Natural killer cell (primary cell): ENCODE measurements at places on chromosomes 6 and 20.
A peak's percentile ranks its signal among the peaks of the same experiment; 100 is the strongest.

DNA sequence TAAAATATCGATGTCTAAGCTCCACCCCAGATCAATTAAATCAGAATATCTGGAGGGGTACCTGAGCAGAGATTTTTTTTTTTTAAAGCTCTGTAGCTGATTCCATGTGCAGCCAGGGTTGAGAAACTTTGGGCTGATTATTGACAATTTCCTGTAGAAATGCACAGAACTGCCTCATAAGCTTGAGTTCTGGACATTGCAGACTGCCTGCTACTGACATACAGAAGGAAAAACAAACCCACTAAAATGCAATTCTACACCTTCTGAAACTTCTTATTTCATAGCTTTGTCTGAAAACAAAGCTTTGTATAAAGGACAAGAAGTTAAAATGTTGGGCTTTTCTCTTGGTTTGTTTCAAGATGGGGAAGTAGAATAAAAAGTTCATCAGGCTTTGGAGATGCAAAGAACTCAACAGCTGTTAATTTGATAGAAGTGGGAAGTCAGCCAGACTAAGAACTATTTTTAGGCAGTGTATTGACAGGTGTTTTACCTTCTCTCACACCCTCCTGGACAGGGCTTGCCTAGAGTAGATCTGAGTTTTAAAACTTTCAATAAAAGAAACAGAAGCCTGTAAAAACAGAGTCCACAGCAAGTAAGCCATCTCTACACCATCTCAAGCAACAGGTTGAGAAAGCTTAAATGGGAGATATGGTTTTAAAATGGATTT, 147.7 kb downstream of the KCNQ5 start:
- DNase-seq = no peak

GRCh38 chr6:144653885-144654505, 368.9 kb downstream of the UTRN start:
- DNase-seq = no peak

DNA sequence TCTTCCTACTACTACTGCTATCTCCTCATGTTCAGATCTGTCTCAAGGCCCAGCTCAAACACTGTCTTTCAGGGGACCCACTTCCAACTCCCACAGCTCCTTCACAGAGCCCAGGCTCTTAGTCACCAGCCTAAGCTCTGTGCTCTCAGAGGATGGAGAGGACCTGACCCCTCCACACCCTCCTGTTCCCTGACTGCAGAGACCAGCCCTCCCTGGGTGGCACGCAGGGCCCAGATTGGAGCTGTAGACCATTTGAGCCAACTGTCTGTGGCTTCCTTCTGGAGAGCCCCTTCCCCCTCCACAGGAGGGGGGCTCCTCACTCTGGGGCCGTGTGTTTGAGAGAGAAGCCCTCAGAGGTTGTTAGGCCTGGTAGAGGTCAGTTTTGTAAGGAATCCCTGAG, 9.8 kb downstream of the SNPH start:
- no peak for DNase-seq

DNA sequence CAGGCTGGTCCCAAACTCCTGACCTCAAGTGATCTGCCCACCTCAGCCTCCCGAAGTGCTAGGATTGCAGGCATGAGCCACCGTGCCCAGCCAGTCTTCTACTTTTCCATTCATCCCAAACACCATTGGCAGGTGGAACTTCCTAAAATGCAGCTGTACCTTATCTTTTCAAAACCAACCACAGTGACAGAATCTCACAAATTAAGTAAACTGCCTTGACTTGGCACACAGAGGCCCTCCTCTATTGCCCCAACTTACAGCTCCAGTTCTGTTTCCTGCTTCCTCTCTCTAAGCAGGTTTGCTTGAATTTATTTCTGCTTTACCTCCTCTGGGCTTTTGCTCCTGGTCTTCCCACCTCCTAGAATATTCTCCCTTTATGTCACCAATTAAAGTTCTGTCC, 7.6 kb downstream of the MYB start:
- no peak for DNase-seq

- no peak for DNase-seq
Observed at GRCh38 chr6:40674170-40674569, 87.0 kb upstream of the LRFN2 start.

- DNase-seq = no peak
Observed at GRCh38 chr20:46127396-46128010, 9.4 kb downstream of the CD40 start.

DNA sequence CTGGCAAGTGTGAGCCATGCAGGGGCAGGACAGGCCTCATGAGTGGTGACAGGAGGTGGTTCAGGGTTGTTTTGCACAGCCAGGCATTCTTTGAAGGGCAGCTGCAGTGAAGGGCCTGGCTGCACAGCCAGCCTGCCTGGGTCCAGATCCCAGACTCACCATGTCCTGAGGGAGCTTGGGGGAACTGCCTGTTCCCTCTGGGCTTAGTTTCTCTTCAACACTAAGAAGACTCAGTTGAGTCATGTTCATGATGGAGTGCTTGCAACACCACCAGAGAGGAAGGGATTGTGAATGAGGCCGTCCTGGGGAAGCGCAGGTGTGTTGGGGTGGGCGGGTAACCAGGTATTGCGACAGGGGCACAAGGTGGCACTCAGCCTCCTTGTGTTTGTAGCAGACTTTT, 102.4 kb downstream of the CDH26 start:
- DNase-seq = no peak

DNA sequence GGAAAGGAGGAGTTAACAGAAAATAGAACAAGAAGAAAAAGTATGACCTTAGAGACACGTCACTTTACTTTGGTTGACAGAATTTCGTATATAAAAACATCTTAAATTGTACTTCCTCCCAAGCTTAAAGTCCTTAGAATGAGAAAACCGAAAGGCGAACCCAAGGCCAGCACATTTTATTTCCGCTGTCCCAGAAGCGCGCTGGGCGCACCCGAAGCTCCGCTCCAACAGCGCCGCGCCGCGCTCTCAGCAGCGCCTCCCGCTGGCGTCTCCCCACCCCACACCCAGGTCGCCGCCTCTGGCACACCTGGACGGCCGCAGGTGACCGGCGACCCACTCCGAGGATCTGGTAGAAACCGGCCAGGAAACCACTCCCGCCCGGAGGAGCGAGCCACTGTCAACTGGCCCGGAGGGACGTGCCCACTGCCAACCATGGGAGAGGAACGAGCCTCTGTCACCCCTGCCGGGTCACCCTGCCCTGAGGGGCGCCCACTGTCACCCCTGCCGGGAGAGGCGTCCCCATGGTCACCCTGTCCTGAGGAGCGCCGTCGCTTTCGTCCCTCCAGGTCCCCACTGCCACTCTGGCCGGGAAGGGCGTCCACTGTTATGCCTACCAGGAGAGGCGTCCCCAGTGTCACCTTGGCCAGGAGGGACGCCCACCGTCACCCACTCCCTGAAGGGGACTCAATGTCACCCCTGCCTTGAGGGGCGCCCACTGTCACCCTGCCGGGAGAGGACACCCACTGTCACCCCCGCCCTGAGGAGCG, 824 bp downstream of the MPC1 start:
- peak; percentile 65 for DNase-seq

GRCh38 chr6:108209738-108210137, 43.9 kb downstream of the NR2E1 start:
- no peak for DNase-seq

GRCh38 chr6:143233554-143234285, 173.0 kb downstream of the AIG1 start:
- no peak for DNase-seq

DNA sequence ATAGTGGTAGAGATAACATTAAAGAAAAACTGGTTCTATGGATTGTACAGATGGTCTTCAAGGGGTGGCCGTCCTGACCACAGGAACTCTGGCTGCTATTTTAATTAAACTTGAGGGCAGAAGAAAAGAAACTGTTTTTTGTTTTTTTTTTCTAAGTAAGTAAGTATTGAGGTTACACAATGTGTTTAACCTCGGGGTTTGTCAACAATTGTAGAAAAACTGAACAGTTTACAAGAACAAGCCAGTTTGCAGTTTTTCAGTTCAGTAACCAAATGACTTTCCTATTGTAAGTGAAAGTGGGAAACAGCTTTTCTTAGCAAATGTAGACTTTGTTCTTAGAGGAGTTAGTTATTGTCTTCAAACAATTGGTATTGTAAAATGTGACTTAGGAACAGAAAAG, 77.0 kb downstream of the PLCB1 start:
- no peak for DNase-seq

DNA sequence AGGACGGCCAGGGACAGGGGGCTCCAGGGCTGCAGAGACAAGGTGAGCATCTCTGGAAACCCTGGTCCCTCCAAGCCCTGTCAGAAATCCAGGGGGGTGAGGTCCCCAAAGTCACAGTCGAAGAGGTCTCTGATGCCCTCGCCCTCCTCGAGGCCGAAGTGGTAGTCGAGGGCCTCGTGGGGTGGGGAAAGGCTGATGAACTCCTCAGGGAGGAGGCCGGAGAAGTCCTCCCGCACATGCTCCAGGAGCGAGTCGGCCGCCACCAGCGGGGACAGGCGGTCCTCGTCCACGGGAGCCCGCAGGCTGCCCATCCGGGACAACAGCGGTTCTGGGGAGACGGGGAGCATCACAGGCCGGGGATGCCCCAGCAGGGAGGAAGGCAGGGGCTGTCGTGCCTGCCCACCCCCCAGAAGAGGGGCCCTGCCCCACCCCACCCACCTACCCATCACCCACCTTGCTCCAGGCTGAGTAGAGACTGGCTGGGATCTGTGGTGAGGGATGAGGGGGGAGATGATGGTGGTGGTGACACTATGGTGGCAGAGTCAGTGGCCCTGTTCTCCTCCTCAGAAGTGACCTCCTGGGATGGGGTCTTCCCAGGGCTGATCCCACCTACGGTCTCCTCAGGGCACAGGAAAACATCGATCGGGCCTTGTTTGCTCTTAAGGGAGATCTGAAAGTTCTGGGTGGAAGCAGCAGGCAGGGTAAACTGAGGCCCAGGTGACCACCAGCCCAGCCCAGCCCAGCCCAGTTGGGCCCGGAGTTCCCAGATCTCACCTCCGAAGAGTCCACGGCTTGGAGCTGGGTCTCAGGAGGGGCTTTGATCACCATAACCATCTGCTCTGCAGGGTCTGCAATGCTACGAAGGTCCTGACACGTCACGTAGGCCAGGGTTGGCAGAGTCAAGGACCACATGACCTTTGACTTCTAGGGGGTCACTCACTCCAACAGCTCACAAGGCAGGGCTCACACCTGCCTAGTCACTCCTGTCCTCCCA, 2.7 kb upstream of the NECAB3 start:
- DNase-seq = no peak

DNA sequence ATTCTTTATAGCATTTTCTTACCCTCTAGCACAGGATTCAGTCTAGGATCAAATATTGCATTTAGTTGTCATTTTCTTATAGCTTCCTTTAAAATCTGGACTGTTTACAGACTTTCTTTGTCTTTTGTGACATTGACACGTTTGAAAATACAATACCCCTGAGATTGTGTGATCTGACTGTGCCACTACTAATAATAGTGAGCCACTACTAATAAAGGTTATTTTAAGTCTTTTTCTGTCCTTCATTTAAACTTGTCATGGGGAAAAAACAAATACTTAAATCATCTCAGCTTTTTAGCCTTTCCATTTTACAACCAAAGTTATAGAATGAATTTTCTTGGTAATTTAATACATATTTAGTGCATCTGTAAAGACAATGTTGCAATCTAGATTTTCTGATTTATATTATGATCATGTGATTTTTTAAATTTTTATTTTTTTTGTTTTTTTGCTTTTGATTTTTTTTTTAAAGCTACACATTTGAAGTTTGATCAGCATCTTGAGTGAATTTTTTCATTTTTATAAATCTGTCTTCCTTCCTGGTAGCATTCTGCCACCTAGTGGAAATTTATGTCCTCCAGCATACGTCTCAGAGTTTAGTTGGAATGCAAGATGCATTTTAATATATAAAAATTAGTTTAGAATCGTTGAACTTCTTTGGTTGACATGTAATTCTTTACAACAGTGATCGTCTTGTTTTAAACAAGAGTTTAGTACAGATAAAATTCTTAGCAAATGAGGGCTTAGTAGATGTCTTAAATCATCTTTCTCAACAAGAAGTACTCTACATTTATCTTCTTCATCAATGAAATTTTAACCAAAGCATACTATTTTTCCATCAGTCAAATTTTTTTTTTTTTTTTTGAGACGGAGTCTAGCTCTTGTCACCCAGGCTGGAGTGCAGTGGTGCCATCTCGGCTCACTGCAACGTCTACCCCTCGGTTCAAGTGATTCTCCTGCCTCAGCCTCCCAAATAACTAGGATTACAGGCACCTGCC, 119.4 kb downstream of the NCOA3 start:
- no peak for DNase-seq

DNA sequence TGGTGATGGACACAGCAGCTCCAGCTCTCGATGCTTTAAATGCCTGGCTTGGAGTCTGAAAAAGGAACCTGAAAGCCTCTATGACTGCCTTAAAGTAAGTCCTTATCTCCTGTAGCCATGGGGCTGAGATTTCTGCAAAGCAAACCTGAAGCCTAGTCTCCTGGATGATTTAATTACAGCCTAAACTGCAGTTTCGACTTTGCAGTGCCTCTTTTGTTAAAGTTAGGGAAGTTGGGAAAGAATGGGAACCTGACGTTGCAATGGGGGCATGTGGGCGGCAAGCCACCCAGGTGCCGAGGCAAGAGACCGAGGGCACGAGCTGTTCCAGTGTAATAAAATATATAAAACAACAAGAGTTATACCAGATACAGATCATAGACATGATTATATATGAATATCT, 11.7 kb upstream of the TCFL5 start:
- no peak for DNase-seq

DNA sequence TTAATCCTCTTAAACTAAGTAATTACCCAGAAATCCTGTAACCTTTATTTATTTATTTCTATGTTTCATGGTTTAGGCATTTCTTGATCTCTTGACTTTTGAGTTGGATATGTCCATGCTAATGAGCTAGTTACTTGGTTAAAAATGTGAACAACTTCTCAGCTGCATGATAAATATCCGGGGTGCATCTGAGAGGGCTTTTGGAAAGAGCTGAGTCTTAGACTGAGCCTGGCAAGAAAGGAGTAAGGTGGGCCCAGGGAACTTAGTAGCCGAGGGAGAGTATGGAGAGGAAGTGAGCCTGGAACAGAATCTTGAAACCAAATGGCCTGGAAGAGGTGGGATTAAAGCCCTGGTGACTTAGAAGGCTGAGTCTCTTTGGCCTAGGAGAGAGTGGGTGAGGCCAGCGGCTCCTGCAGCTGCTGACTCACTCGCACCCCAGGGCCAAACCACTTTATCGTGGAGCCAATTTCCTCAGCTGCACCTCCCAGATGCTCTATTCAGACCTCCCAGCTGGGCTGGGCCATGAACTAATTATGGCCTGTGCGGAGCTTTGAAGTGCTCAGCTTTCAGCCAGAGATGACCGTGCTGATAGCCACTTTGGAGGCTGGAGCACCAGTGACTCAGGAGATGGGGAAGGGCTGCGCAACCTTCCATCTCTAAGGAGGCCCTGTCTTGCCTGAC, 19.1 kb downstream of the TGM3 start:
- DNase-seq = no peak

- DNase-seq = no peak
Observed at GRCh38 chr6:143333081-143333480, 117.4 kb downstream of the ADAT2 start.

GRCh38 chr6:31737991-31738979, 1.5 kb upstream of the MSH5 start:
- peak; percentile 58 for DNase-seq

DNA sequence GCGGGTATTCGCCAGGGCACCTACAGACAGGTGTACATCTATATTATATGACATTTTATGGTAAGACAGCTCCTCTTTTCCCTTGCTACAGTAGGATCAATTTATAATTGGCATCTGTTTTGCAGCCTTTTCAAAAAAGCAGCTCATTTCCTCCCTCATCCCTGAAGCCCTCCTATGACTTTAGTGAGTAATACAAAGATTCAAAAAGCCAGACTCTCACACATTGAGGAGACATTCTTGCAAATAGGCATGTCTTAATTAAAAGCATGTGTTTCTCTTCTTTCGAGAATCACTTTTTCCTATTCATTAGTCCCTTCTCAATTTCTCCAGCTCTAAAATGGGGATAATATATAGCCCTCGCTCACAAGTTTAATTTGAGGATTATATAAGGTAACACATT, 283.4 kb downstream of the TBC1D7 start:
- no peak for DNase-seq
